ENCODE measurements at places on chromosomes 1 and 21. TPM values are rescaled to one million over a fixed set of nuclear protein-coding genes. Genes with fewer than 3 reads are reported as not detected.

The FMOD gene
- 0.18 TPM for total RNA-seq

The TNFAIP8L2 gene
- total RNA-seq = not detected

The DMBX1 gene
- not detected for total RNA-seq

The LAPTM5 gene
- not detected for total RNA-seq

The TMEM269 gene
- total RNA-seq = not detected

The CR1 gene
- not detected for total RNA-seq

All from IMR-90 (cell line).